ENCODE measurements at places on chromosomes 13 and 19. TPM values are rescaled to one million over a fixed set of nuclear protein-coding genes. Genes with fewer than 3 reads are reported as not detected.

Gene GRIN2D
- 6.3 TPM for total RNA-seq

Gene GPR183
- not detected for total RNA-seq

Gene LILRA6
- not detected for total RNA-seq

Gene CGB1
- not detected for total RNA-seq

Gene DMKN
- total RNA-seq = 27.3 TPM

Gene ZNF136
- 2.0 TPM for total RNA-seq

Gene TTYH1
- total RNA-seq = 0.27 TPM

Gene IRGC
- total RNA-seq = not detected

Gene PSG4
- total RNA-seq = 0.93 TPM

Gene LILRA1
- not detected for total RNA-seq

Gene HSD11B1L
- 3.9 TPM for total RNA-seq

Gene C19orf81
- total RNA-seq = 9.6 TPM

Gene PTPRH
- 7.4 TPM for total RNA-seq

Gene BRD4
- 33.9 TPM for total RNA-seq

Gene KIR2DL4
- total RNA-seq = not detected

Gene CILP2
- total RNA-seq = 0.15 TPM

Gene MYH14
- total RNA-seq = 7.0 TPM

Gene INSL3
- total RNA-seq = 0.47 TPM

Gene C19orf53
- total RNA-seq = 198 TPM

Gene GPR18
- total RNA-seq = not detected

Gene ZNF235
- 3.0 TPM for total RNA-seq

Gene ZNF585A
- 7.2 TPM for total RNA-seq

Gene PLK5
- total RNA-seq = not detected

Gene GNA15
- total RNA-seq = not detected

Gene ZNF90
- total RNA-seq = not detected

Gene SLC7A10
- total RNA-seq = not detected

Gene FFAR1
- not detected for total RNA-seq

Gene RUBCNL
- total RNA-seq = 0.07 TPM

Gene PRR36
- total RNA-seq = 0.20 TPM

Gene SOX1
- total RNA-seq = not detected

Gene RXFP2
- total RNA-seq = not detected

Gene IGLON5
- not detected for total RNA-seq

Gene ZNF723
- not detected for total RNA-seq

Gene SLC25A23
- total RNA-seq = 18.3 TPM
